ENCODE measurements at places on chromosomes 2 and 18. TPM values are rescaled to one million over a fixed set of nuclear protein-coding genes. Genes with fewer than 3 reads are reported as not detected.

GRCh38 chr18:7941533-7941932 is 374.4 kb downstream of the PTPRM start:
- no peak for DNase-seq

- no peak for DNase-seq
Measured at GRCh38 chr2:20451341-20451740, 4.5 kb downstream of the RHOB start.

DNA sequence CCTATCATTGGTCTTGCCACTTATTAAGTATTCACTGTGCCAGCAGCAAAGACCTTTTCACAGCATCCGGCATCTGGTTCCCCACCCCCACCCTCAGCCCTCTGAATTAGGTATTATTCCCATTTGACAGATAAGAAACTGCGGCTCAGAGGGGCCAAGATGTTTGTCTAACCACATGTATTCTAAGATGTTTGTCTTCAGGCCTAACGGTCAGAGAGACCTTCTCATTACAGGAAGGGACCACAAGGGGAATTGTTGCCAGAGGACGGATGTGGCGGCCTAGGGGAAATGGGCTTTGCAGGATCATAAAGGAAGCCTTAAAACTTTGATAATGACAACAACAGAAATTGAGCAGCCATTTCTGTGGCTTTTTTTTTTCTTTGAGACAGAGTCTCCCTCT is 16.6 kb downstream of the NPPC start:
- DNase-seq: no peak

- no peak for DNase-seq
Measured at GRCh38 chr2:238043851-238044250, 16.9 kb upstream of the SCLY start.

DNA sequence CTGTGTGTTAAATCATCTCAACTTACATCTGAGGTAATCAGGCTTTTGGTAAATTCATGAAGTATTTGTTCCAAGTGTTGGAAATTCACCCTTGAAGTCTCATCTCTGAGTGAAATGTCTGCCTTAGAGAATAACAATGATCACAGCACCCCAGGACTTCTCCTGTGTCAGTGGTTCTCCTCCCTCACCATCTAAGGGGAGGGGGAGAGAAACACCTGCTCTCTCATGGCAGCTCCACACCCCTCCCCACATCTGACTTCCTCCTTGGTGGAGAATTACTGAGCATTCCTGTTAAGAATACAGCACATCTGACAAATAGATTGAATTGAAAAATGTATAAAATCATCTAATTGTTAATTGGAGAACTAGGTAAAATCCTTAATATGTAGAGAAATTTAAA is 532.1 kb downstream of the RNF144A start:
- no peak for DNase-seq

DNA sequence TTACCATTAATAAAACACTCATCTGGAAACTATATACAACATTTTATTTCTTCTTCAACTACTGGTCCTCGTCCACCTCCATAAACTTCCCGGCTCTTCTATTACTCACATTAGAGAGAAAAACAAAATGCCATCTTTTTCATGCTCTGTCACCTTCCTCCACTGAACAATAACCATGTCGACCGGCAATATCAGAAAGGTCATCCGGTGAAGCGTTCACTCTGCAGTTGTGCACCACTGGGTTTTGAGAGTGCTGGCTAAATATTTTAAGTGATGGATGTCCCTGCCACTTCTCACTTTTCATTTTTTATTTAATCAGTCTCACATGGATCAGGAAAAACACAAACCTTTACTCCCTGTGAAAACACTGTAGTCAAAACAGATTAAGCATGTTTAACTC is 48.2 kb downstream of the SPP2 start:
- DNase-seq: no peak

DNA sequence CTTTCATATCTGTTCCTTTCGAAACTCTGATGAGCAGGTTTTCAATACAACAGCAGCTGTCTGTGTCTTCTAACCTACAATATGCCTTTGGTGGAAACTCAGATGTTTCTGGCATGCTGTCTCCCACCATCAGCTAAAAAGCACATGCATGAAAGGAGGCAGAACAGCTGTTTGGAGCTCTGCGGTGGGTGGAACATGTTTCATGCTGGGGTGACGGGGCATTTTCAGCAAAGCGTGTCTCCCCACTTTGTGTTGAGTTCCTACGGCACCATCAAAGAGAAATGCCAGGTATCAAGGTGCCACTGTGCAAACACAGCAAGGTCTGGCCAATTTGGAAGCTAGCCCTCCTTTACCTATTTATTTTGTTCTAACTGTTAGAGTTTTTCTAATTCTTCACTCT is 290.1 kb downstream of the CLIP4 start:
- DNase-seq: no peak

GRCh38 chr2:197130318-197130717 is 180.3 kb downstream of the ANKRD44 start:
- no peak for DNase-seq

DNA sequence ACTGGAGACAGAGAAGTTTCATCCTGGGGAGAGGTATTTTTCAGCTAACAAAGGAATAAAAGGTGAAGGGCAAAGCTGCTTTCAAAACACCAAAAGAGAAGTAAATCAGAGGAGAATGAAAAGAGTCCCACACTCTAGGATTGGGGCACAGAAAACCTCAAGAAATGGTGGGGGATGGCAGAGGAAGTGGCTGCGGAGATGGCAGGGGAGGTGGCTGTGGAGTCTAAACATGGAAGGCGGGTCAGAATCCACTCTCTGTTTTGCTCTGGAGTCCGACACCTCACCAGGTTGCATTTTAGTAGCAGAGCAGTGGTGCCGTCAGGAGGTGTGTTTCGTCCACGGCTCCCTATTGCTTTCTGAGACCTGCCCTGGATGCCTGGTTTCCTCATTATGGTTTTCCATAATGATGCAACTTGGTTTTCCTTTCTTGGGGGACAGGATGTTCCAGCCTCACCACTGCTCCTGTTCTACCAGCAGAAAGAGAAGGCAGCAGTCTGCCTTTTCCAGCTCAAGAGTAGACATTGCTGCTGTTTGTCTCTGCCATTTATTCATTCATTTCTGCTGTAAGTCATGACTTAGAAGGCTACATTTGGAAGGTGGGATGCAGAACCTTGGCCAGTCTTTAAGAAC is 188.7 kb downstream of the ANKRD44 start:
- no peak for DNase-seq

GRCh38 chr2:168454737-168455644 is 1.1 kb upstream of the CERS6 start:
- DNase-seq: no peak

DNA sequence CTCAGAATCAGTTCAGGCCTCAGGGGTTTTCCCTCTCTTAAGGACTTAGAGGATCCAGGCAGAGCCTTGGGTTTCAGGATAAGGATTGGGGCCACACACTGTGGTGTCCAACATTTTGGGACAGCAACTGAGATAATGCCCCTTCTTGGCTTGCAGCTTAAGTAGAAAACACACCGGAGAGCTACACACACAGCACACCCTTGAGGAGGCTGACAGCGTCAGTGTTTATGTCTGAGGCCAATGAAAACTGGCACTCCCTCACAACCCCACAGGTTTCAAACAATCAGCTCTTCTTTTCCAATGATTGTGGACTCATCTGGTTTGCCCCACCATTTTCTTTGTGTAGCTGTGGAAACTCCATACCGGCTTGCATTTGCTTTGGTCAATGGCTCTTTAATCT is 257.7 kb downstream of the CDCA7 start:
- no peak for DNase-seq

GRCh38 chr18:49926106-49926745 is 112.9 kb upstream of the ACAA2 start:
- DNase-seq: no peak

GRCh38 chr18:37565101-37565976 is at the start of gene CELF4:
TSS of gene CELF4 (minus strand) at chr18:37565798.
- no peak for DNase-seq

- DNase-seq: no peak
Measured at GRCh38 chr2:37637985-37638384, 33.5 kb downstream of the CDC42EP3 start.

DNA sequence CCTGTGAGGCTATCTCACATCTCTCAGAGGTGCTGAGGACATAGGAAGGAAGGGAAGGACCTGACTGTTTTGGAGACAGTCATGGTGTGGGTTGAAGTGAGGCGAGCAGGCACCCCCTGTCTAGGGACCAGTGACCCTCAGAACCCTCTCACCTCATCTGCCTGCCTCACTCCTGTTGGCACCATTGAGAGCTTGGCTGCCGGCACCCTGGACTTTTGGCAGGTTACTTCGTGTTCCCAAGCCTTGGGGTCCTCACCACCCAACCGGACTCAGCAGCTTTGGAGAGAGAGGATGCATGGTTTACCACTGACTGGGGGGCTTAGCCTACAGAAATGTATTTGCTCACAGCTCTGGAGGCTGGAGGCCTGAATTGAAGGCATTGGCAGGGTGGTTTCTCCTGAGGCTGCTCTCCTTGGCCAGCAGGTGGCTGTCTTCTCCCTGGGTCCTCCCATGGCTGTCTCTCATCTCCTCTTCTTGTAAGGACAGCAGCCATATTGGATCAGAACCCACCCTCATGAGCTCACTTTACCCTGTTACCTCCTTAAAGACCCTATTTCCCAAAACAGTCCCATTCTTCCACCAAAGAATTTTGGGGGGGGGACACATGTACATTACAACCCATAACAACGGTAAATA is 142.0 kb downstream of the TSN start:
- DNase-seq: no peak

DNA sequence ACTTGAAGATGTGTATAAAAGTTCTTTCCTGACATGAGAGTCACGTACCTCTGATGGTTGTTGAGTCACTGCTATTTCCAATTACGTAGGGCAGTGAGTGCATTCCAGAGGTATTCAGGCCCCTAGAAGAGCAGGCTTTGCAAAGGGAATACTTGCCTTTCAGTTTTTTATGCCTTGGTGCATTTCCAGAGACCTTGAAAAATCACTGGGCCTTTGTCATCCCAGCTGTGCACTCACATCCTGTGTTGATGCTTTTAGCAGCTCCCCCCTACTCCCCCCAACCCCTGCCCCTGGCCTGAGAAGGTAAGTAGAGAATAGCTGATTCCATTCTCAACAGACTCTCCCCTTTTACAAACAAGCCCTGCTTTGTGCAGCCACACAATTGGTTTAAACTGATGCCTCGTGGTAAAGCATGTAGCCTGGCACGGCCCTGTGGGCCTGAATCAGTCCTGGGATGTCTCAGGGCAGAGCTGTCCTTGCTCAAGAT is 174.2 kb downstream of the PRPF40A start:
- DNase-seq: no peak

GRCh38 chr18:74498712-74499627 is 2.8 kb downstream of the CNDP2 start:
- DNase-seq: peak; percentile 71

The ITGAV gene
- 4.9 TPM for polyA plus RNA-seq

The AQP4 gene
- polyA plus RNA-seq: not detected

The PRSS56 gene
- not detected for polyA plus RNA-seq

The MC4R gene
- polyA plus RNA-seq: not detected

The DSG4 gene
- polyA plus RNA-seq: not detected

The TM4SF20 gene
- polyA plus RNA-seq: not detected

The ACVR2A gene
- 2.6 TPM for polyA plus RNA-seq

The RTTN gene
- polyA plus RNA-seq: 0.22 TPM

The FBLN7 gene
- polyA plus RNA-seq: not detected

All from CD14-positive monocyte (primary cell).